HuH-7 (cell line): ENCODE measurements at places on chromosomes 12 and 14.

GRCh38 chr12:47750916-47751470 is 7.7 kb downstream of the RAPGEF3 start:
- no peak for DNase-seq

DNA sequence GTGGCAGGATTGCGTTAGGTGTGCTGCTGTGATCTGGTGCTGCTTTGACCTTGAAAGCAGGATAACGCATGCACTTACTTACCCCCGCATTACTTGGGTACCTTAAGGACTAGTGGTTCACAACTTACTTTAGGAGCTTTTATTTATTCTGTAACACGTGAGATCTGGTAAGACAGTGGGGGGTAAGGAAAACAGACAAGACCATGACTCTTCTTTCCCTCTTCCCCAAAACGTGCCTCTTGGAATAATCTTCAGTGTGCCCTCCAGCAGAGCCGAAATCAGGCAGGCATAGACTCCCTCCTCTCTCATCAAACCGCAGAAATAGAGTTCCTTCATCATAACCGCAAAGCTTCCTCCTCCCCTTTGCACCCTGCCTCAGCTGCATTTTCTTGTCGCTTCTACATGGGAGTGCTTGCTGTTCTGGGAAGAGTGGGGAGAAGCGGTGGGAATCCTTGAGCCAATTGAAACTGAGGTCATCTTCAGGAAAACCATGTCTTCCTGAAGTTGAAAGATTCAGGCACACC is 43.4 kb downstream of the RAD52 start:
- DNase-seq, result no peak

DNA sequence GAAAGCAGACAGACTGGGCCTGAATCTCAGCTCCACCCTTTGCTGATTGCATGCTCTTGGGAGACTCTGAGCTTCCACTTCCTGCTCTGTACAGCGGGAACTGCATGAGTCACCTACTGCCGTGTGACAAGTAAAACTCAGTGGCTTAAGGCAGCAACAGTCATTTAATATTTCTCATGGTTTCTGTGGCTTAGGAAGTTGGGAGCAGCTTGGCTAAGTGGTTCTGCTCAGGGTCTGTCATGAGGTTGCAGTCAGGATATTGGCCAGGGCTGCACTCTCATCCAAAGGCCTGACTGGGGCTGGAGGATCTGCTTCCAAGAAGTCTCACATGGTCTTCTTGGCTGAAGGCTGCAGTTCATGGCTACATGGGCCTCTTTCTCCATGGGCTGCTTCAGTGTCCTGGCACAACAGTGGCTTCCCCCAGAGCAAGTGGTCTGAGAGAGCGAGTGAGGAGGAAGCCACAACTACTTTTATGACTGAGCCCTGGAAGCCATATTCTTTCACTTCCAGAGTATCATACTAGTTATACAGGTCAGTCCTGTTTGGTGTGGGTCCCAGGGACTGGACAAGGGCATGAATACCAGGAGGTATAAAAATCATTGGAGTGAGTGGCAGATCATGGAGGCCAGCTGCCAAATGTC is 49.7 kb downstream of the FAM222A start:
- DNase-seq, result no peak

GRCh38 chr12:128969480-128970055 is 116.3 kb downstream of the GLT1D1 start:
- DNase-seq, result peak; percentile 23

- DNase-seq, result no peak
These were observed 83.4 kb downstream of the ADCK1 start for GRCh38 chr14:77883131-77883846.

- no peak for DNase-seq
These were observed 142.8 kb upstream of the FLRT2 start for GRCh38 chr14:85387181-85387580.

GRCh38 chr14:83347874-83348273 is 1814.2 kb upstream of the SEL1L start:
- no peak for DNase-seq

DNA sequence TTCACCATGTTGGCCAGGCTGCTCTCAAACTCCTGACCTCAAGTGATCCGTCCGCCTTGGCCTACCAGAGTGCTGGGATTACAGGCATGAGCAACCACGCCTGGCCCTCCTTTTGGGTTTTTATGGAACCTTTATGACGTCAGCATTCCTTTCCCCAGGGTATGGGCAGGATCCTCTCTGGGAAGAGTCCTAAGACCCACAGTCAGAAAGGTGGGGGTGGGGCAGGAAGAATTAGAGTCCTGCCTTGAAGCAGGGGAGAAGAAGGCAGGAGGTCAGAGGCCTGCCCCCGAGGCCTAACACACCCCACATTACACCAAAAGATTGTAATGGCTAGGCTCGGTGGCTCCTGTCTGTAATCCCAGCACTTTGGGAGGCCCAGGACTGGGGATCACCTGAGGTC is 30.8 kb upstream of the CDK17 start:
- DNase-seq, result no peak
